Panc1 (cell line): ENCODE measurements at places on chromosomes 5 and 9.

GRCh38 chr9:108784998-108785397 lies 70.8 kb downstream of the ACTL7B start:
- DNase-seq, result no peak
- H3K4me3 ChIP-seq, result no peak overlapping the region
- no peaks in the 10 kb centered on the region; the same call in none of the 2 replicates for H3K27me3 ChIP-seq
- H3K36me3 ChIP-seq, result no peaks in the 10 kb centered on the region
- no peak overlapping the region for H3K27ac ChIP-seq

GRCh38 chr9:130426883-130427282 lies 17.9 kb upstream of the ASS1 start:
- no peaks in the 10 kb centered on the region for H3K27me3 ChIP-seq
- H3K4me3 ChIP-seq, result no peak overlapping the region
- no peak overlapping the region for H3K27ac ChIP-seq

DNA sequence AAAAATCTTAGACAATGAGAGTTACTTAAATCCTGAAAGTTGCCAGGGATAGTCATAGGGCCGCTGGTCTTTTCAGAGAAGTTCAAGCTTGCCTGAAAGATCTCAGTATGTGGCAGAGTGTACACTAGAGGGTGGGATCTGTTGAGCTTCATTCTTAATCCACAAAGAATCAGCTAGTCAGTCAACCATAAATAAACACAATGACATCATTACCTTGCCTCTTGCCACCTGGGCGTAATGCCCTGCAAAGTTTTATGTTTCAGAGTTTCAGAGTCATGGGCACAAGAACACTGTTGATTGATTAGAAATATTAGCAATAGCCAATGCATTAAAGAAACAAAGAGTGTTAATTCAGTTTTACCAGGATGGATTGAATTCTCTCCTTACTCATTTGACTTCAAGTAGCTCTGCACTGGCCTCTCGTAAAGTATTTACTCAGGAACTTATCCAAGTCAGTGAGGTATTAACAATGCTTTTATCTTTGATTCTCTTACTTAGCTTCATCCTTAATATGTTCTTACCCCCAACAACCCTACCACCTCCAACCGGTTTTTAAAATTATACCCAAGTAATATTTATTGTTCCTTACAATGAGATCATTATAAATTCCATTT lies 14.3 kb upstream of the ANXA1 start:
- DNase-seq, result no peak
- H3K36me3 ChIP-seq, result no peaks in the 10 kb centered on the region
- no peak overlapping the region for H3K27ac ChIP-seq

DNA sequence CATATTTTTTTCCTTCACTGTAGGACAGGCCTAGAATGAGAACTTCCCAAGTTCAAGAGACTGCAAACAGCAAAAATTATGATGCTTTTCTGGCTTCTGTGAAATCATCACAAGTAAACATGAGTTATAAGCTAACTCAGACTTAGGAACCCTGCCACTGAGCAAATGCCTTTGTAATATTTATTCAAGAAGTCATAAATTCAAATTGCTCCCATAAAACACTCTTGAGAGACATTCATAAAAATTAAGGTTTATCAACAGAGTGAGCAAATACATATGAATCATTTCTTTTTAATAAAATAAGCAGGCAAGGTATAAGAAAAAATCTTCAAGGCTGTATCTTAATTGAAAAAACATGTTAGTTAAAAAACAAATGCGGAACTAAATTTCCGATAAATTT lies 124.2 kb downstream of the GNA14 start:
- no peak overlapping the region for H3K4me3 ChIP-seq
- no peak for DNase-seq
- no peaks in the 10 kb centered on the region for H3K4me1 ChIP-seq
- H3K27me3 ChIP-seq, result no peaks in the 10 kb centered on the region

GRCh38 chr5:3896098-3896497 lies 300.5 kb downstream of the IRX1 start:
- H3K4me1 ChIP-seq, result no peaks in the 10 kb centered on the region
- H3K27ac ChIP-seq, result no peak overlapping the region
- DNase-seq, result no peak
- H3K27me3 ChIP-seq, result no peaks in the 10 kb centered on the region
- no peak overlapping the region for H3K4me3 ChIP-seq

GRCh38 chr9:101673642-101674041 lies 64.8 kb downstream of the GRIN3A start:
- H3K27me3 ChIP-seq, result no peaks in the 10 kb centered on the region
- no peak overlapping the region for H3K27ac ChIP-seq
- no peaks in the 10 kb centered on the region for H3K36me3 ChIP-seq
- no peak overlapping the region for H3K4me3 ChIP-seq

DNA sequence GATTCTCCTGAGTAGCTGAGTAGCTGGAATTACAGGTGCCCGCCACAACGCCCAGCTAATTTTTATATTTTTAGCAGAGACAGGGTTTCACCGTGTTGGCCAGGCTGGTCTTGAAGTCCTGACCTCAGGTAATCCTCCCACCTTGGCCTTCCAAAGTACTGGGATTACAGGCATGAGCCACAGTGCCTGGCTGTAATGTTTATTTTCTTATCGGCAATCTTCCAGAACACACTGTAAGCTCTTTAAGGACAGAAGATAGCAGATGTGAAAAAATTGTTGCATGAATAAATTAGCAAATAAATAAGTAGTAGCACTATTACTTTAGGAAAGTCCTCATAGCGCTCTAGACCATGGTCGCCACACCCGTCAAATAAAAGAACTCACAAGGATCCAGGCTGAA lies 100.5 kb downstream of the ENC1 start:
- peaks cover 13% of the 10 kb centered on the region for H3K4me1 ChIP-seq
- no peaks in the 10 kb centered on the region for H3K27me3 ChIP-seq
- 0 out of 2 replicates have a peak overlapping the region, but pooled peaks have one; percentile 5 for H3K27ac ChIP-seq
- no peak overlapping the region for H3K4me3 ChIP-seq

- no peak overlapping the region for H3K27ac ChIP-seq
- no peaks in the 10 kb centered on the region for H3K27me3 ChIP-seq
- H3K36me3 ChIP-seq, result peaks cover 2% of the 10 kb centered on the region; the same call in 1 of the 2 replicates
- no peak for DNase-seq
- no peak overlapping the region for H3K4me3 ChIP-seq
- H3K4me1 ChIP-seq, result no peaks in the 10 kb centered on the region
Measured at GRCh38 chr5:90504743-90505142, 24.6 kb downstream of the LYSMD3 start.

DNA sequence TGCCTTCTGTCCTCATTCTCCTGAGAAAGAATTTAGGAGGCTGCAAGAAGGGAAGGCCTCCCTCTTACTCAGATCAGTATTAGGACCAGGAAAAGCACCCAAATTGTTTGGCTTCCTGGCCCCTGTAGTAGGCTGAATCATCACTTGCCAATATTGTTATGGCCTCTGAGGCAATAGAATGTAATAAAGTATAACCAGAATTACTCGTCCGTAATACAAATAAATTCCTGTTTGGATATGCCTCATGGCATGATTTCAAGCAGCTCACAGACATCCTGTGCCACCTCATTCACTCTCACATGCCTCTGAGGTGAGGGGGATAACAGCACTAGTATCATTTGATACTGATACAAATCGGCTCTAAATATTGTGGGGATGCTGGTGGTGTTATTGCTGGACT lies 427.3 kb downstream of the ISL1 start:
- no peak overlapping the region for H3K27ac ChIP-seq
- H3K4me3 ChIP-seq, result no peak overlapping the region
- no peaks in the 10 kb centered on the region for H3K36me3 ChIP-seq
- no peaks in the 10 kb centered on the region for H3K27me3 ChIP-seq
- peak; percentile 30 for DNase-seq

DNA sequence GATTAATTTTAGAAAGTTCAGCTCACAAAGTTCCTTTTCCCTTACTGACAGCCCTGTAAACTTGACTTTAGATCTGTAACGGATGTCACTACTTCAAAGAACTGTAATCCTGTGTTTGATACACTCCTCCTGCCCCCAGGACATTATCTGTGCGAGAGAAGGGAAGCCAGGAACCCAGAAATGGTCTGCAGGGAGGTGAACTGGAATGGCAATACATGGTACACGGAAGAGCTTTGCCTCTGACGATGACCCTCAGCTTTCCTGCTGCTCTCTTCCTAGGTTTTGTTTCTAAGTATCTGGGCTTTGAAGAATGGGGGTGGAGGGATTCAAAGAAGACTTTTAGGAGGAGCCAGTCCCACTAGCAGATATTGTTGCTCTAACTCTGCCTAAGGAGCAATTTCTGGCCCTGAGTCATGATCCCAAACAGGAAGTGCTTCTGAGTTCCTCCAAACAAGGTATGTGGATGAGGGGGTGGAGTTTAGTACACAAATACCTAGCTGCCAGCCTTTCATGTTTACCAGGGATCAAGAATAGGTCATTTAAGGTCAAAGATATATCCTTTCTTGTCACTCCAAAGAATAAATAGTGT lies 43.4 kb upstream of the TMC1 start:
- no peaks in the 10 kb centered on the region for H3K36me3 ChIP-seq
- no peaks in the 10 kb centered on the region for H3K27me3 ChIP-seq
- no peak overlapping the region for H3K4me3 ChIP-seq
- peaks cover 21% of the 10 kb centered on the region for H3K4me1 ChIP-seq

DNA sequence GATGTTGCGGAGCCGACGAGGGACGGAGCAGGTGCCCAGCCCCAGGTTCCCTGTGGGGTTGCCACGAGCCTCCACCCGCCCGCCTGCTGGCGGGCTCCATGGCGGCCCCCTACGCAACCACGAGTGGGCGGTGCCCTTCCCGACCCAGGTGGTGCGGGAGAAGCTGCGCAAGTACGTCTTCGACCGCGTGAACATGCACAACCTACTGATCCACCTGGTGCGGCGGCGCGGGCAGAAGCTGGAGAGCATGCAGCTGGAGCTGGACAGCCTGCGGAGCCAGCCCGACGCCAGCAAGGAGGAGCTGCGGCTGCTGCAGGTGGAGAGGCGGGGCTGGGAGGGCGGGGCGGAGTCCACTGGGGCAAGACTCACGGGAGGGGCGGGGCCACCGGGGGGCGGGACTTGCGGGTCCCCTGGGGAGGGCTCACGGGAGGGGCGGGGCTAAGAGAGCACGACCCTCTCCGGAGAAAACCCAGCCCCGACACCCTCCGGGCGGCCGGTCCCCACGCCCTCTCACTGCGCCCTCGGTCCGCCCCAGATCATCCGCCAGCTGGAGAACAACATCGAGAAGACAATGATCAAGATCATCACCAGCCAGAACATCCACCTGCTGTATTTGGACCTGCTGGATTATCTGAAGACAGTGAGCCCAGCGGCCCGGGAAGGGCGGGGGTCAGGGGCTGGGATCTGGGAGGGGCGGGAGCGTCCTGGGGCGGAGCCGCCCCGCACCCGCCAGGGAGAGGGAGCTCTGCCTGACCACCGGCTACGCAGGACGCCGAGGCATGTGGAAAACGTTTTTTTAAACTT lies 3.9 kb downstream of the CCDC183 start:
- peak overlapping the region; percentile 57 for H3K4me3 ChIP-seq
- H3K27ac ChIP-seq, result no peak overlapping the region; the same call in 1 of the 2 replicates
- no peaks in the 10 kb centered on the region for H3K27me3 ChIP-seq

GRCh38 chr9:24497671-24498070 lies 48.0 kb downstream of the IZUMO3 start:
- H3K27ac ChIP-seq, result no peak overlapping the region
- H3K36me3 ChIP-seq, result no peaks in the 10 kb centered on the region
- no peak overlapping the region for H3K4me3 ChIP-seq

GRCh38 chr9:132943651-132944293 lies 644 bp downstream of the TSC1 start:
- H3K27me3 ChIP-seq, result no peaks in the 10 kb centered on the region
- peak overlapping the region; percentile 93 for H3K4me3 ChIP-seq
- H3K36me3 ChIP-seq, result peaks cover 4% of the 10 kb centered on the region; the same call in 1 of the 2 replicates
- peak overlapping the region; percentile 82 for H3K27ac ChIP-seq
- H3K4me1 ChIP-seq, result peaks cover 12% of the 10 kb centered on the region
- no peak for DNase-seq

- no peaks in the 10 kb centered on the region for H3K27me3 ChIP-seq
- H3K4me1 ChIP-seq, result no peaks in the 10 kb centered on the region
- H3K36me3 ChIP-seq, result no peaks in the 10 kb centered on the region
- DNase-seq, result no peak
Measured at GRCh38 chr9:87587864-87588263, 90.2 kb downstream of the DAPK1 start.

DNA sequence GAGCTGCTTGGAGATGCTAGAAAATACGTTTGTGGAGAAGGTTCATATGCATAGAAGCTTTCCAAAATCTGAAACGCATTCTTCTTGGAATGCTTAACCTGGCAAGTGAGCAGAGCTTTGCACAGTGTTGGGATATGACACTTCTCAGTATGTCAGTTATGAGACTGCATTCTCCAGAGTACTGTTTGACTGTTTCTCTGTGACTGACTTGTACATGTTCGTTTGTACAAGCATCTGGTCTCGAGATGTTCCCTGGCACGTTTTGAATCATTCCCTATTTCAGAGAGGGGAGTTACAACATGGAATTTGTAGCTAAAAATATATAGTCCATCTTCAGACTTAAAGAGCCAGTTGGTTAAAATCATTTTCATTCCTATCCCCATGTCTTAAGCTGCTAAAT lies 272.4 kb downstream of the ARRDC3 start:
- no peaks in the 10 kb centered on the region for H3K4me1 ChIP-seq
- H3K27me3 ChIP-seq, result no peaks in the 10 kb centered on the region
- H3K27ac ChIP-seq, result no peak overlapping the region
- H3K36me3 ChIP-seq, result no peaks in the 10 kb centered on the region
- H3K4me3 ChIP-seq, result no peak overlapping the region

DNA sequence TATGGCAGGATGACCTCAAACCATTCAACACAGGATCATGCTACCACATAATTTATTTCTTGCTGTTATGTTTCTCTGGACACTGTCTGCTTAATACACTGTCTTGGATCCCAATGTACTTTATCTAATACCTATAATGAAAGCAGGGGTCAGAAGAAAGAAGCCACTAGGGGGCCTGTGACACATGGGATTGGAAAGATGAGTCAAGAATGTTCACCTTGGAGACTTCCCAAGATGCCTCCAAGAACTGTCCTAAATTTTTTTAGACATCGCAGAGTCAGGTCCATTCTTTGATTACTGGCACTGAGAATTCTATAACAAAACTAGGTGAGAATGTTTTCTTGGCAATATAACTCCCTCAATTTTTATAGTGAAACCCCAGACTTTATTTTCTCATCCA lies 305.8 kb upstream of the SMARCA2 start:
- H3K27ac ChIP-seq, result no peak overlapping the region
- H3K36me3 ChIP-seq, result no peaks in the 10 kb centered on the region
- no peaks in the 10 kb centered on the region for H3K27me3 ChIP-seq

- H3K27me3 ChIP-seq, result no peaks in the 10 kb centered on the region
- no peak overlapping the region for H3K4me3 ChIP-seq
- H3K4me1 ChIP-seq, result peaks cover 12% of the 10 kb centered on the region
- no peak overlapping the region for H3K27ac ChIP-seq
- DNase-seq, result no peak
- H3K36me3 ChIP-seq, result no peaks in the 10 kb centered on the region
Measured at GRCh38 chr5:140220032-140220697, 45.2 kb downstream of the CYSTM1 start.

DNA sequence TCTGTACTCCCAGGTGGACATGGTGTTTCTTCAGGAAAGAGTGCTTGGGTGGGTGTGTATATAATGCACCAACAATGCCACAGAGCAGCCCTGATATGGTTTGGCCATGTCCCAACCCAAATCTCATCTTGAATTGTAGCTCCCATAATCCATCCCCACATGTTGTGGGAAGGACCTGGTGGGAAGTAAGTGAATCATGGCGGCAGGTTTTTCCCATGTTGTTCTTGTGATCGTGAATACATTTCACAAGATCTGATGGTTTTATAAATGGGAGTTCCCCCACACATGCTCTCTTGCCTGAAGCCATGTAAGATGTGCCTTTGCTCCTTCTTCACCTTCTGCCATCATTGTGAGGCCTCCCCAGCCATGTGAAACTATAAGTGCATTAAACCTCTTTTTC lies 158.5 kb downstream of the NR3C1 start:
- peak overlapping the region; percentile 99 for H3K27ac ChIP-seq
- peaks cover 68% of the 10 kb centered on the region for H3K4me1 ChIP-seq
- no peak overlapping the region for H3K4me3 ChIP-seq
- no peak for DNase-seq
